Hematopoietic multipotent progenitor cell treated with erythropoietin and hydrocortisone succinate and interleukin-3 and kit ligand, for 4 days (in vitro differentiated cells): ENCODE measurements at places on chromosomes 2 and 18.

- DNase-seq = no peak
These were observed 48.0 kb downstream of the AP1S3 start for GRCh38 chr2:223789423-223789822.

DNA sequence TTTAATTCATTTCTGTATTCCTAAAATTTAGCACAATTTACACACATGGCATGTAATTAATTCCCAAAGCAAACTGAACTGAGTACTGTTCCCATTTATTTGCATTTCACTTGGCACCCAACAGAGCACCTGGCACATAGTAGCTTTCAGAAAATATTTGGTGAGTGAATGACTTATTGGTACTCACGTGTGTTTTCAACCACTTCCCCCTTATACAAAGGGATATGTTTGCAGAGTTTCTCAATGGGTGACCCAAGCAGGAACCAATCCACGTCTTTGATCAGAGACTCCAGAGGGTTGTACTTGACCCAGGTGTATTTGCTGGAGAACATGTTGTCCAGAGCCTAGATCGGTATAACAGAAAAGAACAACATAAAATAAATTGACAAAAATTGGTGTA, 6.6 kb downstream of the GKN2 start:
- no peak for DNase-seq

- no peak for DNase-seq
These were observed 51.5 kb downstream of the SETBP1 start for GRCh38 chr18:44732238-44732563.

GRCh38 chr2:127577973-127578372, 42.5 kb downstream of the MYO7B start:
- DNase-seq = no peak
